Type B pancreatic cell (in vitro differentiated cells): ENCODE measurements at places on chromosomes 1 and 21.

DNA sequence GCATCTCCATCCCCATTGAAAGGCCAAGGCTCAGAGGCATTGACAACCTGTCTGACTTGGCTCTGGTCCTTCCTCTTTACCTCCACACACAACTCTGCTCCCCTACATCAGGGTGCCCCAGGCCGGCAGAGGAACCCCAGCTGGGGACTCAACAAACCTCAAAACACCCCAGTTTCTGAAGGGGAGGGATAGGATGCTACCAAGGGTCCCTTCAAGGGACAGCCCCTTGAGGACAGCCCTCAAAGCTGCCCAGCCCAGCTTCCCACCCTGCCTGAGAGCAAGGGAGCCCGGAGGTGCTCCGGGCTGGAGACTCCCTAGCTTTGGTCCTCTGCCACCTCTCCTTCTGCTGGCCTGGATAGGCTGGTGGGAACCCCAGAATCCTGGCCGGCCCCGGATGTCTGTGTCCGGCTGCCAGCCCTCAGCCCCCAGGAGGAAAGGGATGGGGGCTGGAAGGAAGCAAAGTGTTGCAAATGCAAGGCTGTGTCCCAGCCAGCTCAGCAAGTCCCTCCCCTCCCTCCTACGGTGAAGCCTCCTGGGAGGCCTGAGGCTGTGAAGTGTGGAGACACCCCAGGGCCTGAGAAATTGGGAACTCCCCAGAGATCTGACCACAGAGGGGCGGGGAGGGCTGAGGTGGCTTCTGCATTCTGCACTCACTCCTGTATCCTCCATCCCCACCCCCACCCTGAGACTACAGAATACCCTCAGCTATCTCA is 1.1 kb upstream of the MARCKSL1 start:
- no peak for DNase-seq

GRCh38 chr1:77781683-77782082 is 2.2 kb downstream of the MIGA1 start:
- no peak for DNase-seq

DNA sequence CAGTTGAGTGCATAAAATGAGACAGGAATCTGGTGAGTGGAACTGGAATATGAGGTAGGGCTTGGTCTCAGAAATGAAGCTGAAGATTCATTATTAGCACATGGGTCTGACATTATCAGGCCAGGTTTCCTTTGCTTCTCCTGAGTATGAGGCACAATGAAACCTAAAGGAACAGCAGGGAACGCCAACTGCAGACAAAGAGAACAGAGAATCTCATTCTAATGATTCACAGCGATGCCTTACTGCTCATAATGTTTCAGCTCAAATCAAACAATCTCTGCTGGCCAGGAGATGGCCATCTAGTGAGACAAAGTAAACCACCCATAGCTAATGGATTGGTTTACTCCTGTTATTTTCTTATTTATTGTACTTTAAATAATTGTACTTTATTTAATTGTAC is 133.5 kb downstream of the C1orf21 start:
- no peak for DNase-seq

GRCh38 chr1:231124746-231125145 is 37.1 kb upstream of the TRIM67 start:
- no peak for DNase-seq

- no peak for DNase-seq
These were observed 26.5 kb upstream of the VAV3 start for GRCh38 chr1:107991371-107992066.

GRCh38 chr21:46295996-46296752 is 10.0 kb downstream of the YBEY start:
- DNase-seq = no peak

- no peak for DNase-seq
These were observed 42.0 kb downstream of the GNG12 start for GRCh38 chr1:67791261-67791660.

GRCh38 chr1:24693827-24694379 is 50.8 kb downstream of the SRRM1 start:
- no peak for DNase-seq

DNA sequence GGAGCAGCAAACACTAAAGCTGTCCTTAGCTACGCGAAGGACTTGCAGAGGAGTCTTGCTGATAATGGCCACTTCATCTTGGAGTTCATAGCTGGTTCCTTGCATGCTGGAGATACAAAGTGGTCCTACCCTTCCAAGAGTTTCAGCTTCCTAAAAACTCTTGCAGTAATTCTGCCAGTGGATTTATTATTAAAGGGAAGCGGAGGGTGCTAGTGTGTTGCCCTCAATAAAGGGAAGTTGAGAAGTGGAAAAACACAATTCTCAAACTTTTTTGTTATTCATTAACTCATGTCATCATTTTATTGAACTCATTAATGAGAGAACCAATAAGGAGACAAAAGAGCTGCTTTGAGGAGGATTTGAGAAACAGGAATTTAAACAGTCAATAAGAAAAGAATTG is 6.5 kb upstream of the HAPLN2 start:
- no peak for DNase-seq

- no peak for DNase-seq
These were observed 3.9 kb downstream of the PLA2G2D start for GRCh38 chr1:20115479-20115878.

GRCh38 chr1:47751996-47752451 is 245.2 kb downstream of the TRABD2B start:
- peak; percentile 62 for DNase-seq

DNA sequence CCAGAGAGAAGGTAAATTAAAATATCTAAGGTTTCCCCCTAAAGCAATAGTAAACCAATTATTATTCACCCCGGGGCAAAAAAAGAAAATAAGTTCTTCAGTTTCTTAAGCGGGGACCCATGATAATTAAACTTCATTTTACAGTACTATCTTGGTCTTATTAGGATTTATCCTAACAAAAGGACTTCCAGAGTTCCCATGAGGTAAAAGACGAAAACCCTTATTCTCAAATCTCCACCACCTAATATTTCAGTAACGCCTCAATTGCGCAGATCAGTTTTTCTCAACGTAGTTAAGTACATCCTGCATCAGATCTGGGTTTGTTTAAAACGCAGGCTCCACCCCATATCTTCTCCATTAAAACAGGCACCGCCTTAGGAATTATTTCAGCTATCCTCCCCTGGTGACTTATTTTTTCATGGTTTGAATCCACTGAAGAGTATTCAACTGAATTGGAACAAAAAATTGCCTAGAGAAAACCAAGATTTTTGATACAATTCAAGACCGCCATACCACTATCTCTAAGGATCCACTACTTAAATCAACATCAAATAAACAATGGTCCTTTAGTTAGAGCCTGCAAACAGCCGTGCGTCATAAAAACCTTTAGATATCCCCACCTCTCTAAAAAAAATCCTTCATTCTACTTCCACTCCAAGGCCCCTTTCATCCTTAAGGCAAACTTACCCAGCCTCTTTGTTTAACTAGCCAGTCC is 1.7 kb downstream of the MCL1 start:
- DNase-seq = no peak

DNA sequence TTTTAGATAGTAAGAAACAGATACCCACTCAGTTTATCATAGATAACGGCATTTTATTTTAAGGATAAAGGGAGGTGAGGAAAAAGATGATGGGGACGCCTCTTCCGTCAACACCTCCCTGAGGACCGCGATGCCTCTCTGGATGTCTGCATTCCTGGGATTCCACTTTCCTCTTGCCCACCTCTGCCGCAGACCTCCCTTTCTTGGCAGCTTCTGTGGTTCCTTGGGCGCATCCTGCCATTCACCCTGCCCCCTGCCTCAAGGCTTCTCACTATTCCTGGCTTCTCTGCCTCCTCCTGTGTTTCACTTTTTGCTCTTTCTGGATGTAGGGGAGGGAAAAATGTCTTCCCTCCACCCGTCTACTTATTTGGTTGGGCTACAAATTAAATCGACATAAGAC is 19.9 kb downstream of the HUNK start:
- no peak for DNase-seq

GRCh38 chr21:24289539-24289938 is 1317.7 kb downstream of the MRPL39 start:
- no peak for DNase-seq

GRCh38 chr1:235022981-235023710 is 105.5 kb downstream of the TOMM20 start:
- DNase-seq = no peak

DNA sequence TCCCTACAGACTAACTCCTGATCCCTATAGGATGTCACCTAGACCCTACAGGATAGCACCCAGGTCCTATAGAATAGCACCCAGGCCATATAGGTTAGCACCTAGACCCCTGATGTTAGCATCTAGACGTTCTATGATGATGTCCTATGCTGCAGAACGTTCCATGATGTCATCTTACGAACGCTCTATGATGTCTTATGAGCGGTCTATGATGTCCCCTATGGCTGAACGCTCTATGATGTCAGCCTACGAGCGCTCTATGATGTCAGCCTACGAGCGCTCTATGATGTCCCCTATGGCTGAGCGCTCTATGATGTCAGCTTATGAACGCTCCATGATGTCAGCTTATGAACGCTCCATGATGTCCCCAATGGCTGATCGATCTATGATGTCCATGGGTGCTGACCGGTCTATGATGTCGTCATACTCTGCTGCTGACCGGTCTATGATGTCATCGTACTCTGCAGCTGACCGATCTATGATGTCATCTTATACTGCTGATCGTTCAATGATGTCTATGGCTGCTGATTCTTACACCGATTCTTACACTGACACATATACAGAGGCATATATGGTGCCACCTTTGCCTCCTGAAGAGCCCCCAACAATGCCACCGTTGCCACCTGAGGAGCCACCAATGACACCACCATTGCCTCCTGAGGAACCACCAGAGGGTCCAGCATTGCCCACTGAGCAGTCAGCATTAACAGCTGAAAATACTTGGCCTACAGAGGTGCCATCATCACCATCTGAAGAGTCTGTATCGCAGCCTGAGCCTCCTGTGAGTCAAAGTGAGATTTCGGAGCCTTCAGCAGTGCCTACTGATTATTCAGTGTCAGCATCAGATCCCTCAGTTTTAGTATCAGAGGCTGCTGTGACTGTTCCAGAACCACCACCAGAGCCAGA is 9.5 kb downstream of the SON start:
- DNase-seq = no peak

DNA sequence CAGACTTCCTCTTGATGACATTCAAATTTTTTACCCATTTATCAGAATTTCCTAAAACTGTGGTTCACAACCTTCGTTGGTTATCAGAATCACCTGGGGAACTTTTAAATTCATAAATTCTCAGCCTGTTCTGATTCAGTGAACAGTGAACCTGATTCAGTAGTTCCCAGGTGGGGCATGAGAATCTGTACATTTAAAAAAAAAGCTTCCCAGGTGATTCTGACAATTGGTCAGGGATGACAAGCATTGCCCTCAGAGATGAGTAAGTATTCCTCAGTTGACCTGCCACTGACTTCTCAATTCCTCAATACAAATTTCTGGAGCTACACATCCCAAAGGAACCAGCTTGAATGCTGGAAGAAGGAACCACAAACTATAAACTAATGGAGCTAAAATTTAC is 23.5 kb upstream of the CR2 start:
- DNase-seq = no peak

DNA sequence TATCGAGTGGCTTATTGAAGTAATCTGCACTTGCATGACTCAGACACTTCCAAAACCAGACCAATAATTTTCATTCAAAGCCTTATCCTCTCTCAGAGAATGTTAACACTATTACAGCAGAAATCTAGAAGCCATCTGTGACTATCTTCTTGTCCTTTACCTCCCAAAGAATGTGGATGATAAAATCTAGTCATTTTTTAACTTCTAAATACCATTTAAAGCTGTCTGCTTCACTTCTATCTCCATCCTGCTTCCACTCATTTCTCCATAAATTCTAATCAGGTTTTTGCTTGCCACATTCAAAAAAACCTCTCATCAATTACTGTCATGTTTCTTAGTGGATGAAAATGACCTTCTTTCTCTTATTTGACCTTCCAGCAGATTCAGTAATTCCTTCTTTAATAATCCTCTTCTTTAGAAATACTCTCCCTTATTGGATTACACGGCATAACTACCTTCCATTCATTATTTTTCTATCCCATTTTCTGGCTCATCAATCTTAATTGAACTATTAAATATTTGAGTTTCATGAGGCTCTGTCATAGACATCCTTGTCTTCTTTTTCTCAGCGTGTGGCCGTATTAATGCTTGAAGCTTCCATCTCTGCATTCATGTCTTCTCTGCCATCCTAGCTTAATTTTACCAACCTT is 1999.4 kb downstream of the MRPL39 start:
- no peak for DNase-seq

GRCh38 chr1:54506594-54506993 is 41.4 kb upstream of the ACOT11 start:
- no peak for DNase-seq

DNA sequence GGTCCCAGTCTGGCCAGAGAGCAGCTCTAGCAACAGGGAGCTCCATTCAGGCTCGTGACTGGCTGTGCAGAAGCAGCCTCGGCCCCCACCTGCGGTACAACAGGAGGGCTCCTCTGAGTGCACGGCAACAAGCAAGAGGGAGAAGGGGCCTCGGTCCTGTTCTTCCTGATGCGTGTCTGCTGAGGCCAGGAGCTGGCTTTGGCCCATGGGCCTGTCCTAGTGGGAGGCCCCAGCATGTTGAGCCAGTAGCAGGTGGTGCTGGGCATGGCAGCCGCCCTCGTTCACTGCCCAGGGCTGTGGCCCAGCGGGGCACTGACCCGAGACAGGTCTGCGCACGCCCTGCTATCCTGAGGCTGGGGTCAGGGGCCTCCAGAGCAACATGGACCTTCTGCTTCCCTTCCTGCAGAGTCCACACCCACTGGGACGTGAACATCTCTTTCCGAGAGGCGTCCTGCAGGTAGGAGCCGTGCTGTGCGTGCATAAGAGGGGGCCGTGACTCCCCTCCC is 7.0 kb downstream of the SAMD11 start:
- DNase-seq = no peak

- DNase-seq = no peak
These were observed 31.9 kb upstream of the RXRG start for GRCh38 chr1:165476776-165477175.

- no peak for DNase-seq
These were observed 64.3 kb downstream of the OPTC start for GRCh38 chr1:203558064-203558760.

DNA sequence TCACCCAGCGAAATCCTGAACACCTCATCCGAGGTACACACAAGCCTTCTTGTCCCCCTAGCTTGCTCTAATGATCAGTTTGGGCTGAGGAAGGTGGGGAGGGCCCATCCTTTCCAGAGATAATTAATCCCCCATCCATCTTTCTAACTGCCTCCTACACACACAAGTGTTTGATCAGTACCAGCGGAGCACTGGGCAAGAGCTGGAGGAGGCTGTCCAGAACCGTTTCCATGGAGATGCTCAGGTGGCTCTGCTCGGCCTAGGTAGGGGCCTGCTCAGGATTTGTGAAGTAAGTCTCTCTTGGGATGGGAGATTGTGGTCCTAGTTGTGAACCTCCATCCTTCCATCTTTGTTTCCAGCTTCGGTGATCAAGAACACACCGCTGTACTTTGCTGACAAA is 5.8 kb downstream of the ANXA9 start:
- no peak for DNase-seq

GRCh38 chr1:8133657-8134430 is 107.7 kb upstream of the ERRFI1 start:
- no peak for DNase-seq

DNA sequence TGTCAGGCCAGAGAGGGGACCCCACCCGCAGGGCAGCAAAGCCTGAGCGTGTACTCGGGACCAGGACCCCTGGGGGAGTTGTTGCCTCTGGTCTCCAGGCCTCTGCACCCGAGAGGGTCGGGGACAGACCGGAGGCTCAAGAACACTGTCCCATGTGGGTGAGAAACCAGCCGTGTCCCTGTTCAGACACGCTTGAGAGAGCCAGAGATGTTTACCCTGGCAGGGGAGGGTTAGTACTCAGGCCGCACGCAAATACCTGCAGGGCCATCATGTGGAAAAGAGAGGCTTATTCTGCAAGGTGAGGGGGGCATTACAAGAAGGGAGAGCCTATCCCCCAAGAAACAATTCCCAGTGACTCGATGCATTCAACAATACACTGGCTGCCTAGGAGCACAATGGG is 74.0 kb upstream of the ARHGEF16 start:
- no peak for DNase-seq
